ENCODE measurements at places on chromosomes 2 and 18.

- no peak for DNase-seq
These were observed 64.1 kb upstream of the EHBP1 start for GRCh38 chr2:62641410-62641843.

DNA sequence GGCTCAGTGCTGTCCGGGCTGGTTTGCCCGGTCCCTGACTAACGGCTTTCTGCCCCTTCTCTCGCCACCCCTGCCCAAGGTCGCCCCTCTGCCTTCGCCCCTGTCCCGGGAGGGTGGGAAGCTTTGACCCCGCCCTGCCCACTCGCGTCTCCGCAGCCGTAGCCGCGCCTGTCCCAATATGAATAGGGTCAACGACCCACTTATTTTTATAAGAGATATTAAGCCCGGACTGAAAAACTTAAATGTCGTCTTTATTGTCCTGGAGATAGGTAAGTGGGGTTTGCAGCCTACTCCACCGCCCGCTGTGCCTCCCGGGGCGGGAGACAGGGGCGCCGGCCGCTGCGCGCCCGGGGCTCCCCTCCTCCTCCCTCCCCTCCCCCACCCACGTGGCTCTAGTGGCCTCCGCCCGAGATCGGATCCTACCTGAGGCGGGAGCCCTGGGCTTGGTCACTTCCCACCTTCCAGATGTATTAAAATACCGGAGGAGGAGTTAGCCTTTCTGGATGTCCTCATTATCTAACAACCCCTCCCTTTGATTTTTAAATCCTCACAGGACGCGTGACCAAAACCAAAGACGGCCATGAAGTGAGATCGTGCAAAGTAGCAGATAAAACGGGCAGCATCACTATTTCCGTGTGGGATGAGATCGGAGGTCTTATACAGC lies 633 bp downstream of the NABP1 start:
- DNase-seq = peak; percentile 47

- no peak for DNase-seq
These were observed 4.4 kb downstream of the GCKR start for GRCh38 chr2:27501042-27501441.

GRCh38 chr2:218863021-218863520 lies 3.5 kb downstream of the WNT6 start:
- DNase-seq = no peak

- no peak for DNase-seq
These were observed 206.4 kb upstream of the ID2 start for GRCh38 chr2:8475349-8476031.

DNA sequence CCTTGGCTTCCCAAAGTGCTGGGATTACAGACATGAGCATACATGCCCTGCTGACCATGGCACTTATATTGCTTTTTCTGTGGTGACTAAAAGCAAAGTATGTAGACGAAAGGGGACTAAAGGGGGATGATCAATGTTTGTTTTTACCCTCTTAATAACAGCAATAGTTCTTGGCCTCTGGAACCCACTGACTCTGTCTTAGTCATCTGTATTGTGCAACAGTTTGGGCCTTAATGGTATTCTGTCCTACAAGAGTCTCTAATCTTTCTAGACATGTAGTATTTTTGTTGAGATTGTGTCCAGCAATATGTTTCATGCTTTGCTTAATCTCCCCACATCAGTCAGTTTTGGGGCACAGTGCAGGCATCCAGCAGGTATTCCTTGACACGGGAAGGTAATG lies 359.9 kb upstream of the FANCL start:
- DNase-seq = no peak

- no peak for DNase-seq
These were observed 384.7 kb downstream of the FIGN start for GRCh38 chr2:163351143-163351542.

DNA sequence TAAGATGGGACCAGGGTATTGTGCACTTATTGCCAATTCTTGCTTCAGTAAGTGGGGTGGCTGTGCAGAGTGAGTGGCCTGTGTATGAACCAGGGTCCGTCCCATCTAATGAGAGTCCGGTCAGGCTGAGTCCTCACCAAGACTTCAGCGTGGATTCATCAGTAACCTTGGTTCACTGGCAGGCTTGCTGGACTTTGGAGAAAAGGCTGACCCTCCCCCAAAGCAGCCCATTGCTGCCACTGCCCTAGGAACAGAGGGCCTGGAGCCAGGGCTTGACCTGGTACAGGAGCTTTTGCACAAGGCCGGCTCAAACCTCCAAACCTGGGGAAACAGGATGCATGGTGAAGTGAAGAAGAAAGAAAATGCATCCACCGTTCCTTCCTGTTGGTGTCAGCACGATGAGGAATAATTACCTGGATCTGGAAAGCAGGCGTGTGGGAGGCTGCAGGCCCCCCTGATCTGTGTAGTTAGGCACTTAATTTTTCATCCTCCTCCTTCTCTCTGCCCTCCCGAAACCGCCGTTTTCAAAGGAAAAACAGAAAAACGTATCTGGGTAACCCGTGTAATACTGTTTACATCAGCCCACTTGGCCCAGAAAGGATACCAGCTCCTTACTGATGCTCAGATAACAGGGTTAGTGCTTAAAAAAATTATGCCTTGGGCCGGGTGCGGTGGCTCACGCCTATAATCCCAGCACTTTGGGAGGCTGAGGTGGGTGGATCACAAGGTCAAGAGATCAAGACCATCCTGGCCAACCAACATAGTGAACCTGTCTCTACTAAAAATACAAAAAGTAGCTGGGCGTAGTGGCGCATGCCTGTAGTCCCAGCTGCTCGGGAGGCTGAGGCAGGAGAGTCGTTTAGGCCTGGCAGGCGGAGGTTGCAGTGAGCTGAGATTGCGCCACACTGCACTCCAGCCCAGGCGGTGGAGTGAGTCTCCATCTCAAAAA lies 147.7 kb downstream of the TGIF1 start:
- DNase-seq = no peak

DNA sequence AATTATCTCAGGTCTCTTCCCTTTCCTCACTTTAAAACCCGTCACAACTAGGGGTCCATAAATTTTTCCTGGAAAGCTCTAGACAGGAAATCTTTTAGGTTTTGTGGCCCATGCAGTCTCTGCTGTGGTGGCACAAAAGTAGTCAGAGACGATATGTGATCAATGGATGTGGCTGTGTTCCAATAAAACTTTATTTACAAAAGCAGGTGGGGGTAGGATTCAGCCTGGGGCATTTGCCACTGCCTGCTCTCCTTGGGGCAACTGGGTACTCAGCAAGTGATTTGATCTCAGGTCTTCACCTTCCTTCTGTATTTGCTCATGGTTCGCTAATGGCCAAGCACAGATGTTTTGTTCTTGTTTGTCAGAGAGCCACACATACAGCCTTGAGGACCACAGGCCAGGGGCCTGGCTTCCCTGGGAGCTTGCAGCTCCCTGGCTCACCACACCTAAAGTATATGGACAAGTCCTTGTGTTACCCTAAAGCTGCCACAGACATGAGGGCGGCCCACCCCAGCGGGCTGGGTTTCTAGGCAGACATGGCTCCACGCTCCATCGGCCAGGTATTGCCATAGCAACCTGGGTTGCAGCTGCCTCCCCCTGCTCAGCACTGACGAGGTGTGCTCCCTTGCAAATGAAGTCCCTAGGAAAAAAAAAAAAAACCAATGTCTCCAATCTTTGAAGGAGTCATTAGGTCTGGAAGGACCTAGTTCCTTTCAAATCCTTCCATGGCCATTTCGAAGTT lies 89.7 kb upstream of the YWHAQ start:
- DNase-seq = no peak

GRCh38 chr2:128720080-128721022 lies 401.7 kb upstream of the HS6ST1 start:
- DNase-seq = no peak

GRCh38 chr2:235560345-235560744 lies 66.5 kb downstream of the AGAP1 start:
- DNase-seq = no peak

DNA sequence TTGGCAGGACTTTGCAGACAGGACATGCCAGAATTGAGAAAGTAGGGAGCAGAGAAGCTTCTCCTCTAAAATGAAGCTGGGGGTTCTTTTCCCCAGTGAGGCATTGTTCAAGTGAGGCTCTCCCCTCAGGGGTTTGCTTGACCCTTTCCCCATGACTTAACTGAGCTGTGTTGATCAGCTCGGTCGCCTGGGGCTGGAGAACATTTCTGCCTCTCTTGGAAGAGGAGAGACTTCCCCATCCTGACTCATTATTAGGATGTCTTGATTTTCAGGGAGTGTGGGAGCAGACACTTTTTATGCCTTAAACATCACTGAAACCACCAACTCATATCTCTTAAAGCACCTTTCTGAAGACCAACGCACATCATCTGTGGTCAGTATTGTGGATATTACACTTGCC lies 27.9 kb upstream of the GLI2 start:
- no peak for DNase-seq

GRCh38 chr2:21317131-21317530 lies 193.4 kb downstream of the TDRD15 start:
- no peak for DNase-seq

- no peak for DNase-seq
These were observed 37.6 kb downstream of the CDH7 start for GRCh38 chr18:65788373-65788772.

DNA sequence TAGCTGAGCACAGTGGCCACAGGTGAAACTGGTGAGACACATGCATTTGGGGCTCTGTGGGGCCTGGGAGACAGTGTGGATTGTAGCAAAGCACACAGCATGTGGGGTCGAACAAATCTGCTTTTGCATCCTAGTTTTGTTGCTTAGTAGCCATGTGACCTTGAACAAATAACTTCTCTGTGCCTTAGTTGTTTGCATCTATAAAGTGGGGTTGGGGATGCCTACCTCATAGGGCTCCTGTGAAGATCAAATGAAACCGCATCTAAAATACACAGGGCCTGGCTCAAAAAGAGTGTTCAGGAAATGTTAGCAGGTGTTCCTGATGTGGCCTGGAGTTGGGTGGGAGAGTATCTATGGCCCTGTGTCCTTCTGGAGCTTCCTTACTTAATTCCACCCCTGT lies 30.3 kb upstream of the CATIP start:
- no peak for DNase-seq

DNA sequence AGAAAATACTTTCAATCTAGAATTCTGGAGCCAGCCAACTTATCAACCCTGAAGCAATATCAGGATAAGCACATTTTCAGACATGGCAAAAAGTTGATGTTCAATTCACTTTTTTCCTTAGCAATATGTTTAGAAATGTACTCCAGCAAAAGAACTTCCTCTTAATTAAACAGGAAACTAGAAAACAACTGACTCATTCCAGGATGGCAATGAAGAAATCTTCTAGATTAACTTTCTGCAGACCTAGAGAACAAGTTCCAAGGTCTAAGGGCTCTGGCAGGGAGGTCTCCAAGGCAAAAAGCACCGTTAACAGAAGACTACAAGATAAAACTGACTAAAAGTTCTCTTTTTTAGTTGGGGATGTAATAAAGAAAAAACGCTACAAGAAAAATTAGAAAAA lies 69.2 kb upstream of the VWC2L start:
- DNase-seq = no peak

GRCh38 chr2:41326851-41327250 lies 721.0 kb upstream of the PKDCC start:
- DNase-seq = no peak

GRCh38 chr2:100145893-100146656 lies 3.7 kb upstream of the AFF3 start:
- DNase-seq = no peak

DNA sequence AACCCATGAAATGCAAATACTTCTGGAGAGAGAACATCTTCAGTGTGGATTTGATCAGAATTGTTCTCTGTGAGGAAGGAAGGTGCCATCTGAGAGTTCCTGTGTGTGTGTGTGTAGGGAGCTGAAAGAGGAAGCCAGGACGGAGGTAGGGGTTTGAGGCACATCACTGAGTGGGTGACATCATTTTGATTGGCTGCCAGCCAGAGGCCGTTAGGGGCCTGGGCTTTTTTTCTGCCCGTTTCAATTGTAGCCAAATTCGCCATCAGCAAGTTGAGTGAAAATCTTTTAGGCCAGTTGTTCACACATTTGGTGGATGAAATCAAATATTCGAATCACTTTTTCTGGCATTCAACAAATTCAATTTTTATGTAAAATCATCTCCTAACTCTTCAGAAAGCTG lies 48.9 kb downstream of the TSN start:
- DNase-seq = no peak

DNA sequence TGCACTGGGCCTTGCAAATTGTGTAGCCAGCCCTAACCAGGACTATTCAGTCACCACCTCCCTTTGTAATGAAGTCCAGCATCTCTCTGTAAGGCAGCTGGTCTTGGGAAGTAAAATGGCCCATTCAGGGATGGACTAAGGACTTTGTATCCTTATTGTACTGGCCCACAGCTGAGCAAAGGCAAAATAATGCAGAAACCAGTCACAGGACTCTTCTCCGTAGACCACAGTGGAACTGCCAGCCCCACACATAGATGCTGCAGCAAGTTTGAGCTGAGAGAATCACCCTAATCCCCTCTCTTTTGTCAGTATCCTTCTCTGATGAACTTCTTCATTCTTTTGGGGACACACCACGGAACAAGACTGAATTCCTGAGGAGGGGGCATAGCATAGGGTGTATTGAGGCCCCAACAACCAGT lies 73.6 kb upstream of the RTN4 start:
- no peak for DNase-seq

DNA sequence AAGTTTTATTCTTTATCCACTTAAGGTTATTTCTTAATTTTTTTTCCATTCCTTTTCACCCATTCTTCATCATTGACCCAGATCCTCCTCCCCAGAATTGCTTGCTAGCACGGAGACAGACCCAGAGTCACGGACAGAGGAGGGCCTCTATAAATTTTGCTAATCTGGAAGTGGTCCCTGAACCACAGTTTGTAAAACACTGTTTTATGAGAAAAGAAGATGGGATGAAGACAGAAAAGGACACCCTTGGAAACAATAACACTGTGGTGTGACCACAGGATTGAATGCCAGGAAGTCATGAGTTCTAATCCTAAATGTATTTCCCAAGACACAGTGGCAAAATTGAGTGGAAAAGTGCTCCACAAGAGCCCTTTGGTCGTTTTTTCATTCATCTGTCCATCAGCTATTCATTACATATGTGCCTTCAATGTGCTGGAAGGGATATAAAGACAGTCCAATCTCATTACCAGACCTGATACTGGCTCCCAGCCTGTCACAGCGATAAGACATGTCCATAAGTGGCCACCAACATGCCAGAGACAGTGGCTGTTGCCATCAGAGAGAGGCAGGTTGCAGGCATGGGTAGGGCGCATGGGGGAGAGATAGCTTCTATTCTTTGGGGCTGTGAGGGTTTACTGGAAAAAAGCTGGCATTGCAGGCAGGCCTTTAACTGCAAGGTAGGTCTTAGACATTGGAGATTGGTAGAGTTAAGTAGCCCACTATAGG lies 175.2 kb upstream of the ALPP start:
- no peak for DNase-seq

GRCh38 chr2:139077099-139077737 lies 297.0 kb upstream of the NXPH2 start:
- DNase-seq = no peak
